Stimulated activated naive CD4-positive, alpha-beta T cell treated with Interleukin-2 at 50 U/mL for 16 hours (primary cell): ENCODE measurements at places on chromosomes 5 and 9.

- DNase-seq, result no peak
These were observed 77.1 kb upstream of the CNTLN start for GRCh38 chr9:17057729-17058128.

GRCh38 chr9:117359910-117360309 lies 54.9 kb downstream of the ASTN2 start:
- DNase-seq, result no peak

DNA sequence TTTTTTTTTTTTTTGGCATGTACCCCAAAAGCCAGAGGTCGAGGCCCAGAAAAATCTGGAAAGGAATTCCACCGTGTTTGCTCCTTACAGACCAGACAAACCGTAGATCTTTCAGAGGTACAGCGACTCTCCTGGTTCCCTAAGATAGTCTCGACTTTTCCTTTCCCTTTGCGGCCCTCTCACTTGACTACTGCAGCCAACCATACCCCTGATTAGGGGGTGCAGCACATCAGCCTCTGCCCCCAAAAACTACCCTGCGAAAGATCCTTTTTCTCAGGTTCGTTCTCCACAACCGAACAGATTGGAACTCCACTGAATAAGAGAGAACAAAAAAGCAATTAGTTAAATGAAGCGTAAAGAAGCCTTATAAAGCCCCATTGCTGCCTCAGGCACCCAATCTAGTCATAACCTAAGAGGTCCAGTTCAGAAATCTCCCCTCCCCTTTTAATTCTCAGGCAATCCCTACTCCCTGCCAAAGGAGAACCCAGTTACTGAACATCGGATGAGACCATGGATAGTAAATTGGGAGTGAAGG lies 379 bp upstream of the TICAM2 start:
- no peak for DNase-seq

- no peak for DNase-seq
These were observed 3.3 kb upstream of the PBX3 start for GRCh38 chr9:125743682-125744428.

DNA sequence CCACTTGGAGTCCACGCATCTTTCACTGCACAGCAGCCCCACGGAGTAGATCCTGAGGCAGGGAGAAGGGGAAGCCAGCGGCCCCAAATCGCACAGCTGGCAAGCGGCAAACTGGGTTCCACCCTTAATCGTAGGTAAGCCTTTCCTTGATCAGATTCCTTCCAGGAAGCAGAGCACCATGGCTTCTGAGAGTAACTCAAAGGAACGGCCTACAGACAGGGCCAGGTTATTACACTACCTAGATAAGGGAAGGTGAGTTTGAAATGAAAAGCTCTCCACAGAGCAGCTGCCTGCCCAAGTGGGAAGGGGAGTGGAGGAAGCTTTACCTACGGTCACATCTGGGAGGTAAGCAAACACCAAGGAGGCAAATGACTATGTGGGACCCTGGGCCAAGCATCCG lies 7.9 kb downstream of the DAP start:
- no peak for DNase-seq

GRCh38 chr5:154779105-154779504 lies 23.9 kb downstream of the LARP1 start:
- DNase-seq, result no peak

DNA sequence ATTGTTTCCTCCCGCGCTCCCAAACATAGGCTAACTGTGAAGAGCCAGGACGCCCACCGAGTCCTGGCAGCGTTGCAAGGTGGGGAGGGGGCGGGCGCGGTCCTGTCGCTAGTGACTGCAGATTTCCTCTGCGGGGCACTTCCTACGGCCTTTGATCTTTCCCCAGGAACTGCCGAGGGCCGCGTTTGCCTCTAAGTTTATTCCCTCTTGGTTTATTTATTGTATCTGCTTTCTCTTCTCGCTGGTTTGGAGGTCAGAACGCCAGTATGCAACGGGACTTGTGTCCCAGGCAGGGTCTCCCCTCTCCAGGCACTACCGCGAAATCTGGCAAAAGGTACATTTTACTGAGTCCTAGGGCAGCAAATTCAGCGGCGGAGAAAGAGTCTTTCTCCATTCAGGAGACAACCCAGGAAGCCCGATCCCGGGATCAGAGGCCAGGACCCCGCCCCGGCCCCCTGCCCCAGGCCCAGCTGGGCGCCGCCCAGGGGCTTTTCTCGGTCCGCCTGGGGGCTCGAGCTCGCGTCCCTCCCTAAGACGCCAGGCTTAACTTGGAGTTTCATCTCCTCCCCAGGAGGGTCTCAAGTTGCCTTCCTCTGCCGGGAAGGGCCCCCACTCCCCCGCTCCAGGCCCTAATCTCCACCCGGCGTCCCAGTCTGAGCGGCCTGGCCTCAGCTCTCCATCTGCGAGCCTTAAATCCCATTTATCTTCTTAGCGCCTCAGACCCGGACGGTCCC lies 884 bp upstream of the EGFLAM start:
- DNase-seq, result no peak
